ENCODE measurements at places on chromosomes 6 and 20.

DNA sequence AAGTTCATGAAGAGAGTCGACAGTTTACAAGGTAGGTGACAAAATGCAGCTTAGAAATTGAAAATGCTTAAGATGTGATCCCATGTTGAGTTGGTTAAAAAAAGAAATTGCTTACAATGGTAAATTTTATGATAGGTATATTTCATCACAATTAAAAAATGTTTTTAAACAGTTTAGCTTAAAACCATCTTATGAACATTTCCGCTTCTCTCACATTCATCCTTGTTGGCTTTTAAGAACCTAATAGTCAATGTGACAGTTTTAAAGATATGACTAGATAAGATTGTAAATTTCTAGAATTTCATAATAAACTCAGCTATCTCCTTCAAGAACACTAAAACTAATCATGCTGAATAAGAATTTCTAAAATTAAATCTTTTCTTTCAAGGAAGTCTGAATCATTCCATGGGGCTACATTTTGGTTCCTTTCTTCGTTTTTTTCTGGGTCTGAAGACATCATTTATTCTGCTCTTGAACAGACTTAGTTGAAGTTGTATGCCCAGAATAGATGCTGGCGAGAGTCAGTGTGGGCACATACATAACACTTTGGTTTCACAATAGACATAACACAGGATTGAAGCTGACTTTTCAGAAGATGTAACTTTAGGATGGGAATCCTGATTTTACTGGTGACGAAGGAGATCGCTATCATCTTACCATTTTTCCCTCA is 35.9 kb upstream of the LTV1 start:
- DNase-seq: no peak

GRCh38 chr20:50587291-50587961 is 77.2 kb downstream of the PTPN1 start:
- DNase-seq: no peak

DNA sequence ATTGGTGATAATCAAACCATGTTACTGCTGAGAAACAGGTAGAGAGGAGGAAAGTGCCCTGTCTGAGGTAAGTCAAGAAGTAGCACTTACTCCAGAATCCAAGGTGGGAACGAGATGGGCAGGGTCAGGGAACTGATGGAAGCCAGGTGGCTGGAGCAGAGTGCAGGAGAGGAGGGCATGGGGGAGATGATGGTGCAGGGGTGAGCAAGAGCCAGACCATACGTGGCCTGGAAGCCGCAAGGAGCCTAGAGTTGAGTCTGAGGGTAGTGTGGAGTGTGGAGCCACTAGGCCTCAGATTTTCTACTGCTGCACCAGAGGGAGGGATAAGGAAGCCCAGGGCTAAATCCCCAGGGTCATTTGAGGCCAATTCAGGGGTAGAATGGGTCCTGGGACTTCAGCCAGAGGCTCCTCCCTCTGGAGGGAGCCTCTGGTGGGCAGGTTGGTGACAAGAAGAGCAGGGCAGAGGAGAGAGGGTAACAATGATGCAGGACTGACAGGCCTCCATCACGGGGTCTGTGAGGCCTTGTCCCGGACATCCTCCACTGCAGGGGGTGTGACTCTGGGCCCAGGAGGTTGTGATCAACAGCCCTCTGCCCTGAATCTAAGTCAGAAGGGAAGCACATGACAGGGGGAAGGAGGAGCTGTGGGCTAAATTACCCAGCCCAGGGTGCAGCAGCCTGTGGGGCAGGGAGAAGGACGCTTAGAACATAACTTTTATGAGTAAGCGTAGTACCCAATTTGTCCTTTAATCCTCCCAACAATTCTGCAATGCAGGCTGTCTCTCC is 28.7 kb downstream of the COX4I2 start:
- no peak for DNase-seq

DNA sequence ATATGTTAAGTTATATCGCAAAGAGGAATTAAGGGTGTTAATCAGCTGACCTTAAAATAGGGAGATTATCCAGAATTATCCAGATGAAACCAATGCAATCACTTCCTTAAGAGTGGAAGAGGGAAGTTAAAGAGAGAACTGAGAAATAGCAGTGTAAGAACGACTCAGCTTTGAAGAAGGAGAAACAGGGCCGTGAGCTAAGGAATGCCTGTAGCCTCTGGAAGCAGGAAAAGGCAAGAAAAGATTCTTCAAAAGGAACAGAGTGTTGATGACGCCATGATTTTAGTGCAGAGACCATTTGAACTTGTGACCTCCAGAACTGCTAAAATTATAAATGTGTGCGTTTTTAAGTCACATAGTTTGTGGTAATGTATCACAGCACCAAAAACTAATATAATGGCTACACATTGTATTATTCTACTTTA is 32.7 kb downstream of the ILRUN start:
- no peak for DNase-seq

DNA sequence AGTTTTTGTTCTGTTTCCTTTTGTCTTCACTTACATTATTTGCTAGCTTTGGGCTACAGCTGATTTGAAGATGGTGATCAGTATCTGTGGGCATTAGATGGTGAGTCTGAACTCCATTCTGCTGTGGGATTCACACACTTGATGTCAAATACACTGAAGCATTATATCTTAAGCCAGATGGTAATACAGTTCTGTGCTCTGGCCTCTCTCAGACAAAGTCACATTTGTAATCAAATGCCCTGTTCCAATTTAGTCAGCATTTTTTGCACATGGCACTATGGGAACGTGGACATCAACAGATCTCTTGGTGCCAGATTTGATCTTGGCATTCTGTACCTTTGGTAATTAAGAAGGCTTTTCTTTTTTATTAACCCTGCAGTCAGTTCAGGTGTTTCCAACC is 56.0 kb downstream of the SASH1 start:
- no peak for DNase-seq

DNA sequence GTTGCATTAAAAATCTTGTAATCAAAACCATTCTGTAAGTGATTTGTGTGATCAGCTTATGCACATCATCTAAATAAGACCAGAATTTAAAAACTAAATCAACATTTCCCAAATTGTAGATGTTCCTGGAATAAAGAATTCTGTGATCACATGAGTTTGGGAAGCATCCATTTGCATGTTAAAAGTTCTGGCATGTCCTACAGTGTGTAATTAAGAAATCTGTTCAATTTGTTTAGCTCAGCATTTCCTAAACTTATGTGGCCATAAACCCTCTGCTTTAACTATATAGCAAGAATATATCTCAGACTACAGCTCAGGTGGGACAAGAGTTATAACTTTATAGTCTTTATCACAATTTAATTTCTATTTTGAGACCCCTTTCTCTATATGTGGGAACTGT is 399.1 kb downstream of the LAMA2 start:
- no peak for DNase-seq

DNA sequence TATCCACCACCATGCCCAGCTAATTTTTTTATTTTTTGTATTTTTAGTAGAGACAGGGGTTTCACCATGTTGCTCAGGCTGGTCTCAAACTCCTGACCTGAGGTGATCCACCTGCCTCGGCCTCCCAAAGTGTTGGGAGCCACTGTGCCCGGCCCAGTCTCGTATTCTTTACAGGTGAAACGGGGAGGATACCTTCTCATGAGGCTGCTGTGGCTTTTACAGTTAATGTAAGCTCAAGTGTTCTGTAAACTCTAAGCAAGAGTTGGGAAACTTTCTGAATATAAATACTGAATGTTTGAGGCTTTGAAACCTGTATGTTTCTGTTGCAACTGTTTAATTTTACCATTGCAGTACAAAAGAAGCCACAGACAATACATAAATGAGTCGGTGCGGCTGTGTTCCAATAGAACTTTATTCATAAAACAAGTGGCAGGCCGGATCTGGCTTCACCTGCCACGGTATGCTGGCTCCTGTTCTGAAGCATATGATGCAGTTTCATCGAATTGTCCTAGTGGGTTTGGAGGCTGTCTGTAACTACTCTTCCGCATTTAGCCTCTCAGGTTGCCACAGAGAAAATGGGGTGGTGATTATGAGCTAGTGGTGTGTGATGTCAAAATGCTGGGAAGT is 192.5 kb upstream of the ZFP64 start:
- no peak for DNase-seq

GRCh38 chr6:158441716-158442215 is 118.1 kb upstream of the TMEM181 start:
- no peak for DNase-seq

All from BJ (cell line).